GM12878 (cell line): ENCODE measurements at places on chromosomes 12 and 14.

GRCh38 chr14:84409435-84409834 is 1120.5 kb upstream of the FLRT2 start:
- no peak overlapping the region for H3K4me3 ChIP-seq
- no peaks in the 10 kb centered on the region for H3K36me3 ChIP-seq

DNA sequence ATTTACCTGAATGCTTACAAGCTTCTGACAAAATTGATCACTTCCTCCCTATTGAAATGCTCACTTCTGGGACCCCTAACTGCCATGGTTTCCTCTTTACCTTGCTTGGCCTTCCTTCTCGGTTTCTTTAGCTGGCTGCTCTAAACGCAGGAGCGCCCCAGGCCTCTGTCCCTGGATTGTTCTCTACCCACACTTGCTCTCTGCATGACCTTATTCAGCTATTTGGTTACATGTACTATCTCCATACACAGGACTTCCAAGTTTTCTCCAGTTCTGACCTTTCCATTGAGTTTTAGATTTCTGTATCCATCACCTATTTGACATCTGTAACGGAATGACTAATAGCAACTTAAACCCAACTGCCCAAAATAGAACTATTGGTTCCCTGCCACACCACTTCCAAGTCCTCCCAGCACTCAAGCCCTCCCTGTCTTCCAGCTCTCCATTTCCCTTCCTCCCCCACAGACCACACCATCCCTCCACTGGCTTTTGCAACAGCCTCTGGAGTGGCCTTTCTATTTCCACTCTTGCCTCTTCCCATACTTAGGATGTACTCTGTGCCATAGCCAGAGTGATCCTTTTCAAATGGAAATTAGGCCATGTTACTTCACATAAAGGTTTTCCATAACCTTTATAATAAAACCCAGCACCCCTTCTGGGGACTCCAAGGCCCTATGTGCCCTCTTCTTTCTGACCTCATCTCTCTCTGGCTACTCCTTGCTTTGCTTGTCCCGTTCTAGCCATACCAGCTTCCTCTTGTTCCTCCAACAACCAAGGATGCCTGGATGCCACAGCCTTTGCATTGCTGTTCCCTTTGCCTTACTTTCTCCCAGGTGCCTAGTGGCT is 202.2 kb downstream of the AEBP2 start:
- H3K27me3 ChIP-seq, result no peaks in the 10 kb centered on the region
- H3K27ac ChIP-seq, result no peak overlapping the region
- H3K36me3 ChIP-seq, result no peaks in the 10 kb centered on the region
- H3K4me3 ChIP-seq, result no peak overlapping the region
- no peak for DNase-seq
- no peaks in the 10 kb centered on the region for H3K4me1 ChIP-seq

DNA sequence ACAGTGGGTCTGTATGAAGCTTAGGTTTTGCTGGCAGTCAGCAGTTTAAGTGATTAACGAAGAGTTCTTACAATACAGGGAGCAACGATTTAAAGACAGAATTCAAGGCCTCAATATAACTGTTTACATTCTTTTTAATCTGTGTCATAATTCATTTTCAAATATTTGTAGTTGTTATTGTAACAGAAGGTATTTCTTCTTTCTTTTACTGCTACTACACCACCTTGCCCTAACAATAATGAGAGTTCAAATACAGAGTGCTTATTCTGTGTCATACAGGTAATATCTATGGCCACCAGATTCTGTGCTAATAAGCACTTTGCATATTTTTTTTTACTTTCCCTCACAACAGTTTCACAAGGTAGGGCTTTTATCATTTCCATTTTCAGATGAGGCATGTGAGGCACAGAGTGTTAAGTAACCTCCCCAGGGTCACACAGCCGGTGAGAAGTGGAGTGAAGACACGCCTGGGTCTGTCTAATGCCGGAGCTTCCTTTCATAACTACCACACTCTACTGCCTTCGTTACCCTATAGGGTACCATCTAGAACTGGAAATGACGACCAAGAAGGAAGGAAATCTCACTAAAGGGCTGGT is 81.9 kb downstream of the PELI2 start:
- H3K36me3 ChIP-seq, result no peaks in the 10 kb centered on the region
- no peak overlapping the region for H3K27ac ChIP-seq
- no peak overlapping the region for H3K4me3 ChIP-seq
- peak; percentile 26 for DNase-seq

GRCh38 chr14:29627137-29627536 is 300.5 kb downstream of the PRKD1 start:
- H3K36me3 ChIP-seq, result no peaks in the 10 kb centered on the region
- no peak for DNase-seq
- no peaks in the 10 kb centered on the region for H3K27me3 ChIP-seq
- H3K4me3 ChIP-seq, result no peak overlapping the region
- H3K27ac ChIP-seq, result no peak overlapping the region
- H3K4me1 ChIP-seq, result no peaks in the 10 kb centered on the region

DNA sequence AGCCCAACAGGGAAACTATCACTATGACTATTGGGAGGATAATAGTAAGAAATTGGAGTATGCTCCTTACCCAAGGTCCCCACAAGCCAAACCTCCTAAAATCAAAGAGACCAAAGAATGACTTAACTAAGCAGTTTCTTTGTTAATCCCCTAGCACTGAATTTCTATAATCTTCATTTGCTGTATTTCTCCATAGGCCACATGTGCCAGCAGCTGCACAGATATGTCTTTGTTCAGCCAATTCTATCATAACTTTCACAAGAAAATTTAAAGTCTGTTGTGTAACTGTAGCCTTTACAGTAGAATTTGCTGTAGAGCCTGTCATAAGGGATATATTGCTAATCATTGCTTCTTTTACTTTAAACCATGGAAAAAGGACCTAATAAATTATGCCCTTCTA is 104.0 kb downstream of the RIN3 start:
- peaks cover 8% of the 10 kb centered on the region for H3K4me1 ChIP-seq
- no peak overlapping the region for H3K4me3 ChIP-seq
- no peak overlapping the region for H3K27ac ChIP-seq
- H3K27me3 ChIP-seq, result no peaks in the 10 kb centered on the region
- DNase-seq, result no peak

DNA sequence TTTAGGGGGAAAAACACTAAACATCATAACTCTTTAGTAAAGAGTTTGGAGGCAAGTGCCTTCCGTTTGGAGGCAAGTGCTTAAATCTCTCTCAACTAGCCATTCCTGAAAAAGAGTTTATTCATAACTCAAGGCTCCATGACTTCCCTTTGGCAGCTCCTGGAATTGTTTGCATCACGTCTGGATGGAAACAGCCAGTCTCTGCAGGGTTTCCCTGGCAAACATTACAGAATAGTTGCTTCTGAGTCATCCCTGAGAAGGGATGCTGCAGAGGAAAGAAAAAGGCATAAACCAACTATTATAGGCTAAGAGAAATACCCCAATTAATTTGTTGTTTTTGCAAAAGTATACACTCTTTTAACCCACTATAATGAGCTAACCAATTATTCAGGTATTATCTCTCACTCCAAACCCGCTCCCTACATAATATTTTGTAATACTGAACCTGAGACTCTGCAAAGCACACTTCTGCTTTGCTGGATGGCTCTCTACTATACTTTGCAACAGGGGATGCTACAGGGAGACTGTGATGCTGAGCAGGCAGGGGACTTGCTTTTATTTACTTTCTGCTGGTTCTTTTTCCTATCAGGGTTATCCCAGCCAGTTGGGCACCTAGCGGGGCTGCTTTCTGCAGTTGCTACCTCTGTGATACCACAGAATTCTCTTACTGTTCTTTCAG is 497.7 kb downstream of the FUT8 start:
- no peaks in the 10 kb centered on the region for H3K36me3 ChIP-seq
- no peaks in the 10 kb centered on the region for H3K4me1 ChIP-seq
- H3K4me3 ChIP-seq, result no peak overlapping the region
- 0 out of 2 replicates have a peak, but pooled peaks cover 1% of the 10 kb centered on the region for H3K27me3 ChIP-seq

- peak overlapping the region; percentile 1; the same call in 1 of the 2 replicates for H3K27ac ChIP-seq
- H3K4me1 ChIP-seq, result peaks cover 6% of the 10 kb centered on the region
- DNase-seq, result no peak
- H3K4me3 ChIP-seq, result no peak overlapping the region
Measured at GRCh38 chr14:61780125-61780524, 17.9 kb downstream of the SNAPC1 start.

GRCh38 chr14:68851078-68851477 is 58.2 kb upstream of the ZFP36L1 start:
- no peak overlapping the region for H3K4me3 ChIP-seq
- H3K36me3 ChIP-seq, result no peaks in the 10 kb centered on the region
- H3K27me3 ChIP-seq, result no peaks in the 10 kb centered on the region
- no peak for DNase-seq
- no peaks in the 10 kb centered on the region for H3K4me1 ChIP-seq

DNA sequence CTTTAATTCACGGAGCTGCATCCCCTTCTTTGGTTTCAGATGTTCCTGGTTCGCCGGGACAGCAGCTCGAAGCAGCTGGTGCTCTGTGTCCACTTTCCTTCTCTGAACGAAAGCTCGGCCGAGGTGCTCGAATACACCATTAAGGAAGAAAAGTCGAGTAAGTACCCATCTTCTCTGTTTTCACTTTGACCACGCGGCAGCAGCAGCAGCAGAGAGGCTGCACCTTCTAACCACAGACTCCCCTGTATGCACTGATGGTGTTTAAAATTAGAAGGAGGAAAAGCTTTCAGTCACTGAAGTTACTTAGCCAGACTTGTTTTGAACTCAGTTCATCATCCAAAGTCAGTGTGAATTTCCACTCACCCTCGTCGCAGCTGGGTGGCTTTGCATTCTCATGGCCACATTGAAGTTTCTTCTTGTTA is 63.8 kb downstream of the RIN3 start:
- H3K27ac ChIP-seq, result peak overlapping the region; percentile 45
- no peaks in the 10 kb centered on the region for H3K36me3 ChIP-seq
- DNase-seq, result peak; percentile 89

DNA sequence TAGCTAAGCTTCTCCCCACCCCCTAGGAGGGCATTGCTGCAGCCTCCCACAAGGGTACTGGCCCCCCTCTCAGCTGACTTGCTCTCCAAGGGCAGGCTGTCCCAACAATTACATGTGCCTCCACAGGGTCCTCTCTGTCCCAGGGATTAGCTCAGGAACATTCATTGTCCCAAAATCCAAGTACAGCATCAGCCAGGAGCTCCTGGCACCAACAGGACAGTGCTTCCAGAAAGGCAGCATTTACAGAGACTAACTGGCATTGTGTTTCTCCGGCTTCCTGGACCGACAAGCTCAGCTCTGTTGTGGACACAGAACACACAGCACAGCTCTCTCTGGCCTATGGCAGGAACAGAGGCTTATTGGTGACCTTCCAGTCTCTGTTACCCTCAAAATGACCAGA is 21.7 kb downstream of the ABCD4 start:
- no peaks in the 10 kb centered on the region for H3K4me1 ChIP-seq
- DNase-seq, result no peak
- no peak overlapping the region for H3K27ac ChIP-seq
- no peaks in the 10 kb centered on the region for H3K27me3 ChIP-seq
- H3K36me3 ChIP-seq, result peaks cover 2% of the 10 kb centered on the region; the same call in 1 of the 2 replicates

GRCh38 chr12:119322301-119322723 is 12.2 kb upstream of the CCDC60 start:
- H3K4me1 ChIP-seq, result no peaks in the 10 kb centered on the region
- no peak overlapping the region for H3K27ac ChIP-seq
- H3K27me3 ChIP-seq, result no peaks in the 10 kb centered on the region

- H3K27me3 ChIP-seq, result no peaks in the 10 kb centered on the region
- H3K4me3 ChIP-seq, result no peak overlapping the region
- DNase-seq, result no peak
- H3K4me1 ChIP-seq, result no peaks in the 10 kb centered on the region
Measured at GRCh38 chr12:59593761-59594160, 2.1 kb upstream of the SLC16A7 start.

DNA sequence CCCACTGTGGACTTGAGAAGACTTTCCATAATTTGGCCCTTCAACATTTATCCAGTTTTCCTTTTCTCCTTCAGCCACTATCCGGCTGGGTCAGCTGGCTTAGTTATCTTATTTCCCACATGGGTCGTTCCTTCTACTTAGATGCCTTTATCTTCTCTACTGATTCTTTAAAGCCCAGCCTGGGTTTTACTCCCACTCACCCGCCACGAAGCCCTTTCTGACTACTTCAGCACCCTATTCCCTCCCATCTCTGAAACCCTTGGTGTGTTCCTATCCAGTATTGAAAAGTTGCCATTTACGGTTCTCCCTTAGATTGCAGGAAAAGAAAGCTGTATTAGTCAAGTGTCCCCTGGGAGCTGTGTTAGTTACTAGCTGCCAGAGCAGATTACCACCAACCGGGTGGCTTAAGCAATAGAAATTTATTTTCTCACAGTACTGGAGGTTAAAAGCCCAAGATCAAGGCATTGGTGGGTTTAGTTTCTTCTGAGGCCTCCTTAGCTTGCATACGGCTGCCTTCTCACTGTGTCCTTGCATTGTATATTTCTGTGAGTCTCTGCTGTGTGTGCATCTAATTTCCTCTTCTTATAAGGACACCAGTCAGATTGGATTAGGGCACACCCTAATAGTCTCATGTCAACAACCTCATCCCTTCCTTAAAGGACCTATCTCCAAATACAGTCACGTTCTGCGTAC is 105.5 kb downstream of the GPATCH2L start:
- 0 out of 2 replicates have a peak, but pooled peaks cover 9% of the 10 kb centered on the region for H3K4me1 ChIP-seq
- no peak for DNase-seq
- no peaks in the 10 kb centered on the region for H3K27me3 ChIP-seq
- no peak overlapping the region for H3K27ac ChIP-seq

- H3K27ac ChIP-seq, result no peak overlapping the region
- DNase-seq, result no peak
- H3K36me3 ChIP-seq, result no peaks in the 10 kb centered on the region
- H3K4me1 ChIP-seq, result no peaks in the 10 kb centered on the region
- H3K27me3 ChIP-seq, result no peaks in the 10 kb centered on the region
- H3K4me3 ChIP-seq, result no peak overlapping the region
Measured at GRCh38 chr12:31370531-31371255, 44.7 kb upstream of the SINHCAF start.

DNA sequence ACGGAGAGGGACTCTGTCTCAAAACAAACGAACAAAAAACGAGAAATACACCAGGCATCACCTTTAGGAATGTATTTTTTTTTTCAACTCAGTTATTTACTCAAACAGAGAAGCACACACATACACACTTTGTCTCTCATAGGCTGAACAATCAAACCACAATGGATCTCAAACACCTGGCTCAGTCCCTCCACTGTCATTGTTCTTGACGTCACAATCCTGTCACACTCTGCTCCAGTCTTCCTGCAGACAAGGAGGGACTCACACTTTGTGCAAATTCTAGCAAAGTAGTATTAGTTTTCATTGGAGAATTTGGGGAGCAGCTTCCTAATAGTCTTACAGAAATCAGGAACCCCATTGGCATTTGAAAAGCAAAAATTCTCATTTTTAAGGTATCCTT is 727.8 kb downstream of the BCL11B start:
- no peak overlapping the region for H3K4me3 ChIP-seq
- no peaks in the 10 kb centered on the region for H3K36me3 ChIP-seq
- H3K4me1 ChIP-seq, result no peaks in the 10 kb centered on the region
- no peaks in the 10 kb centered on the region for H3K27me3 ChIP-seq
- no peak for DNase-seq

GRCh38 chr12:52180971-52181628 is 10.7 kb downstream of the KRT80 start:
- no peaks in the 10 kb centered on the region for H3K36me3 ChIP-seq
- no peak overlapping the region for H3K4me3 ChIP-seq
- H3K4me1 ChIP-seq, result no peaks in the 10 kb centered on the region
- DNase-seq, result no peak
- H3K27ac ChIP-seq, result no peak overlapping the region
